ENCODE measurements at places on chromosomes 7 and 10.

- no peak for DNase-seq
Observed at GRCh38 chr7:142511801-142512200, 237.5 kb upstream of the PRSS1 start.

DNA sequence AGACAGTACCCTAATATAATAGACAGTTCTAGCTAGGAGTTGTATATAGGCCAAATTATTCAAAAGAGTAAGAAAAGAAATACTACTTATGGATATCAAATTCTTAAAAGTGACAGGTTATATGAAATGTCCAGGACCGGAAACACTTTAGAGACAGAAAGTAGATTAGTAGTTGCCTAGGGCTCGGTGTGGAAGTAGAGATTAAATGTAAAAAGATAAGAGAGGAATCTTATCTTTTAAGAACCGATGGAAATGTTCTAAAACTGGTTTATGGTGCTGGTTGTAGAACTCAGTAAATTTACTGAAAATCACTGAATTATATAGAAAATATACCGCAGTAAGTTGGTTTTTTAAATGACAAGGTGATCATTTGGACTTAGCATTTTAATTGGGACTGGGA lies 147.5 kb upstream of the ASAH2 start:
- DNase-seq, result no peak

DNA sequence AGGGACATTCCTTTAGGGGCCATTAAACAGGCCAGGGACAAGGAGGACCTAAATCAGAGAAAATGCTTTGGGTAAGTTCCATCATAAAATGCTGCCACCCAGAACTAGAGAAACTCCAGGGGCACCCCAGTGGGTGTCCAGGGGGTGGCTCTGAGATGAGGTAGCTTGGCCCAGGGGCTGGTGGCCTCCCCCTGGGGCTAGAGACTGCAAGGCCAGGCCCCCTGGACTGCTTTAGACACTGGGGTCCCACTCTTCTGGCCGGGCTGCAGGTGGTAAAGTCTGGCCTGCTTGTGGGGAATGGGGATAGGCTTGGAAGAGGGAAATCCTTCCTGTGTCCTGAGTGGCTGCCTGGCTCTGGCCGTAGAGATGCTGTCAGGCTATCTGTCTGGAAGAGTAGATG lies 169.6 kb upstream of the PODXL start:
- DNase-seq, result no peak

GRCh38 chr10:10513898-10514297 lies 503.8 kb upstream of the CELF2 start:
- no peak for DNase-seq

GRCh38 chr7:22296916-22297315 lies 60.0 kb downstream of the RAPGEF5 start:
- DNase-seq, result no peak
